ENCODE measurements at places on chromosomes 2 and 18. TPM values are rescaled to one million over a fixed set of nuclear protein-coding genes. Genes with fewer than 3 reads are reported as not detected.

EVX2 gene
- total RNA-seq = not detected

EPHA4 gene
- 55.8 TPM for total RNA-seq

INHBB gene
- total RNA-seq = 3.9 TPM

EFR3B gene
- total RNA-seq = 7.5 TPM

AOX1 gene
- 27.0 TPM for total RNA-seq

TCF23 gene
- total RNA-seq = not detected

DNA sequence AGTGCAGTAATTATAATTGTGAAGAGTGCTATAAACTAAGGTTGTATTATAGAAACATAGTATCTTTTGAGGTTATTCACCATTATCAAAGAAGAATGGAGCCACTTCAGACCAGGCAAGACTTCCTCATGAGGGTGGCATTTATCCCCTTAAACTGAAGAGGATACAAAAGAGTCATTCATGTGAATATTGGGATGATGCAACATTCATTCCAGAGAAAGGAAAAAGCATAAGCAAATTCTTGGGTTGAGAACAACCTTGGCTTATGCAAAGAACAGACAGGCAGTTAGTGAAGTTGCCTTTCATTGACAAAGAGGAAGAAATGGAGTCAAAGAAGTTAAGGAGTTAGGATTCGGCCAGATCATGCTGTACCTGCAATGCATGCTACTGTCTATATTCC, 682.5 kb downstream of the MBD2 start:
- no peak for DNase-seq

DNA sequence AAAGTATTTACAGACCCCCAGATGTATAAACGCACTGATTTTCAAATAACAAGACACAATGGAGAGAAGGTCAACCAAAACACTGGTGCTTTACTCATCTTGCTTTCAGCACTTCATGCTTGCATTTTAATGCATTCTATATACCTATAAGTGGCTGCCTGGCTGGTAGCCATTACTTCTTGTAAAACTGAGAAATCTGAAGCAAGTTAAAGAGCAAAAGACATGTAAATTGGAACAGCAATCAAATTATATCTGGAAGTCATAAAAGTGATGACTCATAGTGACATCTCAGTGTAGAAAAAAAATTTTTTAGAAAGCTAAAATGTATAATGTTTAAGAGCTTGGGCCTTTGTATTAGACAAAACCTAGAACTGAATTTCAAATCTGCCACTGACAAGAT, 106.2 kb downstream of the CCDC141 start:
- no peak for DNase-seq

DNA sequence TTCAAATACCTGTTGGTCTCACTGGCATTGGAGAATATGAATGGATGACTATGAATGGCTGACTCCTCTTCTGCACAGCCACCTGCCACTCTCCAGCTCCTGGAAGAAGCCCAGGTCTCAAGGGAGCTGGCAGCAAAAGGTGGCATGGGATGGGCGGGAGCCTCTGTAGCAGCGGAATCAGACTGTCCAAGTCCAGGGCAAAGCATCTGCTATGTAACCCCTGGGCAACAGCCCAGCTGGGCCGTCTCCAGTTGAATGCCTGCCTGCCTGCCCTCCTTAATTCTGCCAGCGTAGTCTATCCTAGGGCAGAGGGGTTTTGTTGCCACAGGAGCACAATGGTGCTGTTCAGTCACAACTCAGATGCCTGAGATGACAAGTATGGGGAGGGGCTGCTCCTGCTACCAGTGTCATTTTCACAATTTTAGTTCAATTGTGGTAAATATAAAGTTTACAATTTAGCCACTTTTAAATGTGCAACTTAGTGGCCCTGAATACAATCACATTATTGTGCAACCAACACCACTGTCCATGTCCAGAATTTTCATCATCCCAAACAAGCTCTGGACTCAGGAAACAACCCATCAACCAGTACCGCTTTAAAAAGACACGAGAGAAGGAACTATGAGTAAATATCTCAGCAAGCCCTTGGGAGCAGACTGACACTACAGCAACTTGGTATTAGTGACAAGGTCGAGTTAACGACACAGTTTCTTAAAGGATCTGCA, 115.2 kb downstream of the MYO5B start:
- peak; percentile 75 for DNase-seq

- no peak for DNase-seq
Observed at GRCh38 chr18:79904357-79905147, 46.9 kb downstream of the SLC66A2 start.

DNA sequence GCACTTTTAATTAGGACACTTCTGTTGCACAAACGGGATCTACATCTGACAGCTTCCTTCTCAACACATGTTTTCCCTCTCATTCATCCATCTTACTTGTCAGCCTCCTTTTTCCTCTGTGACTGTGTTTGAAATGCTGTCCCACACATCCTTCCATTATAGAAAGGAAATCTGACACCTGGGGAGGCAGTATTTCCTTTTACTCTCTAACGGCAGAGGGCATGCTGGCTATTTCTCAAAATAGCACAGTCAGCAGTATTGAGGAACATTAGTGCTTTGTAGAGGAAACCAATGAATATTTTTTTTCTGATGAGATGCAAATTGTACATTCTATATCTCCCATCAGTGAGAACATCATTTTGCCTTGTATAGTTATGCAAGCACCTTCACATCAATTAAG, 668.7 kb downstream of the SLC4A3 start:
- no peak for DNase-seq

GRCh38 chr2:235937087-235937486, 231.1 kb downstream of the GBX2 start:
- no peak for DNase-seq

DNA sequence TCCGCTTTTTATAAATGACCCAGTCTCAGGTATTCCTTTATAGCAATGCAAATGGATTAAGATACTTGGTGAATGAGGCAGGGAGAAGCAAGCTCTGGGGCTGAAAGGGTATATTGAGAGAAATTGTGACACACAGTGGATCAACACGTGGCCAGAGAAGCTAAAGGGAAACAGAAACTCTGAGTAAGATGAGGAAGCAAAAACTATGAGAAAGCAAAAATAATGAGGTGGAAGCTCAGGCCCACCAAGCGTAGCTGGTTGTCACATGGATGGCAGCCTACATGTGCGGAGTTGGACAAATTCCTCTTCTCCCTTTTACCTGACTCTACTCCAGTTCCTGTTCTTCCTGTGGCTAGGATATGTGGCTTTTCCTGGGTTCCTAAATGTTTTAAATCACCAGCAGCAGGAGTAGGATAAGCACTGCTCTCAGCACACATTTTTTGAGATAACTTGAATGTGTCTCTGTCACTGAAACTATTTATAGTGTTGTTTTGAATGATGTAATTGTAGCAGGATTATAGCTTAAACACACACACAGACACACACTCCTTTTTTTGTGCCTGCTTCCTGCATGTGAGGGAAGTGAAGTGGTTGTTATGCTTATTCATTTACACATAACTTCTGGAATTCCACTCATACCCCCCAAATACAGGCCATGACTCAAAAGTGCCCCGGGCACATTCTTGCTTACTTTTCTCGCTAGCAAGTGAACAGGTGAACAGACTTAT, 30.1 kb upstream of the EPC2 start:
- no peak for DNase-seq

- no peak for DNase-seq
Observed at GRCh38 chr2:55518841-55519165, 715 bp upstream of the CFAP36 start.

DNA sequence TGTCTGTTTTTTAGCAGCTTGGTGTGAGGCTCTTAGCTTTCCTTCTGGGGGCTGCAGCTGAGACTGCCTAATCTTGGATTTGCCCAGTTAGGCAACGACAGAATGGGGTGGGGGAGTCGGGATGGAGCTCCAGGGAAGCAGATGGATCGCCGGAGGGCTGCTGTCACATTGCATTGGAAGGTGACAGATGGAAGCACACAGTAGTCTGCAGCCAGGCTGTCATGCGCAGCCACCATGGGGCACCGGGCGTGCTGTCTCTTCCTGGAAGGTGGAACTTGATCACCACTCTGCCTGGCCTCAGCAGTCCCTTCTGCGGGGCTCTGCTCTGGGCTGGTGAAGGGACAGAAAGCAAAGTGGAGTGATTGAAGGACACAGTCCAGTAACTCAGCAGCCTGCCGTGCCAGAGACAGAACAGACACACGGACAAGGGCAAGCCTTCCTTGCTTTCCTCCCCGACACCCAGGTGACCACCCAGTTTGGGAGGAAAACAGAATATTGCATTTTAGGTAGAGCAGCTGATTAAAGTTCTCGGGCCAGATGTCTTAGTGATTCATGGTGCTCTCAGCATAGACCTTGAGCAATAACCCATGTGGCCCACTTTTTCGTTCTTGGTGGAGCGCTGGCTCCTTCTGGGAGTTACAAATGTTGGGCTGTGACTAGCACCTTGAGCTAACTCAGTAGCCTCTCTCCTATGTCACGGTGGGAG, 40.9 kb downstream of the RNF144A start:
- no peak for DNase-seq

- DNase-seq = no peak
Observed at GRCh38 chr2:226969417-226970080, 133.7 kb downstream of the RHBDD1 start.

DNA sequence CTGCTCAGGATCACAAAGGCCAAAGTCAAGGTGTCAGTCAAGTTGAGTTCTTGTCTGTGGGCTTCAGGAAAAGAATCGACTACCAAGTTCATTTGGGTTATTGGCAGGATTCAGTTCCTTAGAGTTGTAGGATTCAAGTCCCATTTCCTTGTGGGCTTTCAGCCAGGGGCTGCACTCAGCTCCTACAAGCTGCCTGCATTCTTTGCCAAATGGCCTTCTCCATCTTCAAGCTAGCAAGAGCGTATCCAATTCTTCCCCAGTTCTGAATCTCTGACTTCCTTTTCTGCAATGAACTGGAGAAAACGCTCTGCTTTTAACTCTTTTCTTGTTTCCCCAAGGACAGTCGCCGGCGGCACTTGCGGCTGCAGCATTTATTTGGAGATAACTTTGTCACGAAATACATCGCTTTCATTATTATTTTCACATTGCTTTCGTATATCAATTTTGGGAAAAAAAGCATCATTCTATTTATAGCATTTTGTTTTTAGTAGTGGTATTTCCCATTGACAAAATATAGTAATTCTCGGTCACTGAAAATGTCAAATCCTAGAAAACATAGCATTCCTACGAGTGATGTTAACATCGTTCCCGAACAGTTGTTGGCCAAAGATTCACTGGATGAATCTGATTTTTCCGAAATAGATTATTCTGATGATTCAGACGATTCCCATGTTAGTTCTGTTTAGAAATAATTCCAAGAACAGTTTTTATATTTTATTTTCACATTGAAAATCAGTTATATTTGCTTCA, 59.6 kb upstream of the SERPINE2 start:
- DNase-seq = peak; percentile 29

- no peak for DNase-seq
Observed at GRCh38 chr2:241043581-241043980, 45.2 kb downstream of the SNED1 start.

GRCh38 chr2:88081924-88082608, 14.4 kb downstream of the SMYD1 start:
- no peak for DNase-seq

- peak; percentile 41 for DNase-seq
Observed at GRCh38 chr18:49813069-49813318, 339 bp downstream of the ACAA2 start.

- DNase-seq = no peak
Observed at GRCh38 chr2:1866402-1867111, 122.2 kb upstream of the PXDN start.

DNA sequence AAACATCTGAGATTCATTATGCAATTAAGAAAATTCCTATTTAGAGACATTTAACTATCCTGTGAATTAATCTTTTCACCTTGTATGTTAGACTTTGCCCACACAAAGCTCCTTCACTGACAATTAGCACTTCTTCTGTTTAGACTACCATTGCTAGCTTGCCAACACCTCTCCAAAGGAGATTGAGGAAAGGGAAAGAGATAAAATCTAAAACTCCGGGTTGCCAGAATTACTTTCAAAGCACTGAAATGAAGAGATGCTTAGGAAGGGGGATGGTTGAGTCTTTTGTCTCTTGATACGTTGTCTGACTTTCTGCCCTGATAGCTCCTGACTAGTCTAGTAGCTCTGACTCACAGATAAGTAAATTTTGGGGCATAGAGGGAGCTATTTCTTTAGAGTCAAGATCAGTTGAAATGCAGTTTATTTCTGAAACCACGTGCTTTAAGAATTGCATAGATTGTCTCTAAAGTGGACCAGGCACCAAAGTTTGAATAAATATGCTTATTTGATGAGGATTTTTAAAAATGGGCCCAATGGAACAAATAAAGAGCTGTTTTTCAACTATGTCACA, 74.1 kb upstream of the DSEL start:
- no peak for DNase-seq

- DNase-seq = no peak
Observed at GRCh38 chr18:77107292-77107691, 25.3 kb downstream of the MBP start.

- no peak for DNase-seq
Observed at GRCh38 chr2:226873826-226874225, 38.0 kb downstream of the RHBDD1 start.

GRCh38 chr2:96846825-96847224, 3.0 kb upstream of the ANKRD23 start:
- no peak for DNase-seq

- no peak for DNase-seq
Observed at GRCh38 chr2:177474998-177475397, 82.4 kb downstream of the AGPS start.

DNA sequence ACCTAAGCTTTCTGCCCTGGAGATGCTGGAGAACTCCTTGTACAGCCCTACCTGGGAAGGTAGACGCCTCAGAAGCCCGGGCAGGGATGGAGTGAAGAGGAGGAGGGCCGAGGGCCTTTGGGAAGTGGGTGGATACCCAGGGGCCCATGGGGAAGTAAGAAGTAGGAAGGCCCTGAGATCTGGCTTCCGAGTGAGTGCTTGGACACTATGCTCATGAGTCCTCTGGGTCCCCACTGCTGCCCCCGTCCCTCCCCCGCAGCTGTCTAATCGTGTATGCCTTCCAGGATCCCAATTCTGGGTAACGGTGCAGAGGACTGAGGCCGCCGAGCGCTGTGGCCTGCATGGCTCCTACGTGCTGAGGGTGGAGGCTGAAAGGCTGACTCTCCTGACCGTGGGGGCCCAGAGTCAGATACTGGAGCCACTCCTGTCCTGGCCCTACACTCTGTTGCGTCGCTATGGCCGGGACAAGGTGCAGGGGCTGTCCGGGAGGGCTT, 1.1 kb downstream of the DOK1 start:
- no peak for DNase-seq
